ENCODE measurements at places on chromosomes 5 and 9. TPM values are rescaled to one million over a fixed set of nuclear protein-coding genes. Genes with fewer than 3 reads are reported as not detected.

The MUSK gene
- 0.48 TPM for total RNA-seq

The C9orf50 gene
- total RNA-seq, result not detected

- no peak for ATAC-seq
Measured at GRCh38 chr5:112063856-112064255, 306.9 kb upstream of the NREP start.

DNA sequence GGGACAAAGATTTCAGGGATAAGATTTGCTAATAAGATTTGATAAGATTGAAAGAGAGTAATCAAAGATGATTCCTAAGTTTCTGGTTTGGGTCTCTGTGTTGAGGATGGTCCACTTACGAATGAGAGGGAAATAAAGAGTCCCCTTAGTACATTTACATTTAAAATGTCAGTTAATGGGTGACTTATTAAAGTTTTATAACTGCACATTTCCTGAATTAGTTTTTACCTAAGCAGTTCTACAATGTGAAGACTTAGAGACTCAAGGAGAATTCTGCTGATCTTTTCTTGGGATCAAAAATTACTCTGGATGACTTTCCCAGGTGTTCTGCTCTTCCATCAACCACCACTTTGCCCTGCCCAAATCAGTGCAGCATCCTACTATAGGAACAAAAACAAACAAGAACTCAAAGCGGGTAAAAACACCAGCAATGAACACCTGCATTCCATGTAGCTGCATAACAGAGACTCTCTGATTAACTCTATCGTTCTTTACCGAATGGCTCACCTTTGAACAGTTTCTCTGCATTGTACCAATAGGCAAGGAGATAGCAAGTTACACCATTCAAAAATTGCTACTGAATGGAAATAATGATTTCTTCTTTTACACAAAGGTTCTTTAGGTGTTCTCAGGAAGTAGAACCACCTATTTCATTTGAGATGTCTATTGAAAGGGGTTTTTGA lies 65.3 kb downstream of the PRLR start:
- ATAC-seq, result no peak

The ENC1 gene
- total RNA-seq, result 2.6 TPM

The RALGPS1 gene
- 6.8 TPM for total RNA-seq

The PWWP2A gene
- 9.6 TPM for total RNA-seq

DNA sequence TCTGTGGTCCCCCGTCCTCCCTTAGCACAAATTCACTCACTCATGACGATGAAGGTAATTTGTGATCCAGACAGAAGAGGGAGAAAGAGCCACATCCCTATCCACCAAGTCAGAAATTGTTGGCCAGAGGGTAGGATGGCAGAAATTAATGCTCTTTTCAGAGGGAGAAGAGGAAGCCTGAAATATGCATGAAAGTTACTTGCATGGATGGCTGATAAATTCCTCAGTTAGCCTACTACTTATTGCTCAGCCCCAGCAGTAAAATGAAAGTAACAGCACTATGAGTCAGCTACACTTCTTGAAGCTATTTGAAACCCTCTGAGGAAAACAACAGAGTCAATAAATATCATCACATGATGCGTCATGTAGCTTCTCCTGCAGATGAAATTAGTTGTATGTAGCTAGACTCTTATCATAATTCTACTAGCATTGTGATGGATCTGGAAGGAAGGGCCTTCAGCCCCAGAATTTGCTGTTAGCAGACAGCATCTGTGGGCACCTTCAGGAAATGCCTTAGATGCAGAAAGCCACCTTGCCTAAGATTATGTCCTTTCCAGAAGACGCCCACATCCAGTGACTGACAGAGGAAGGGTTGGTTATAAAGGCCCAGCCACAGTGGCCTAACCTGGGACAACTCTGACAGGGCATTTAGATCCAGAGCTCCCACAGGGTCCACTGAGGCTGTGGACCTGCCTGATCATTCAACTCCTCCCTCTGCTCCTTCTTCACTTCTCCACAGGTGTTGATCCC lies 81.2 kb upstream of the CCDC112 start:
- peak; percentile 57 for ATAC-seq

DNA sequence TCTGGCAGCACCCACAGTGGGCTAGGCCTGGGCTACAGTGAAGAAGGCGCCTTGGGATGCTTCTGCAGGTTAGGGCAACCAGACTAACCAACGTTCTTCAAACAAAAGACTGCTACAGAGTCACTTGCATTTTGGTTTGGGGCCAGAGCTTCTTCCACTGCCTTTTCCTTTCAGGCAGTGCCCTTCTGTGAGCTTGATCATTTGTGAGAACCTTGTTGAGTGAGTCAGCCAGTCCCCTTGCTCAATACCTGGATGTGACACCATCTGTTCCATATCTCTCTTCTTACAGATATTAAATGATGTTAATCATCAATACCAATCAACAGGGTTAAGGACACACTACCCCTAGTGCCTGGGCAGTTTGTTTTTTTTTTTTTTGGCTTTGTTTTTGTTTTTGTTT lies 46.5 kb upstream of the VDAC1 start:
- ATAC-seq, result peak; percentile 12

GRCh38 chr5:171840711-171841522 lies 55.3 kb downstream of the SMIM23 start:
- no peak for ATAC-seq

DNA sequence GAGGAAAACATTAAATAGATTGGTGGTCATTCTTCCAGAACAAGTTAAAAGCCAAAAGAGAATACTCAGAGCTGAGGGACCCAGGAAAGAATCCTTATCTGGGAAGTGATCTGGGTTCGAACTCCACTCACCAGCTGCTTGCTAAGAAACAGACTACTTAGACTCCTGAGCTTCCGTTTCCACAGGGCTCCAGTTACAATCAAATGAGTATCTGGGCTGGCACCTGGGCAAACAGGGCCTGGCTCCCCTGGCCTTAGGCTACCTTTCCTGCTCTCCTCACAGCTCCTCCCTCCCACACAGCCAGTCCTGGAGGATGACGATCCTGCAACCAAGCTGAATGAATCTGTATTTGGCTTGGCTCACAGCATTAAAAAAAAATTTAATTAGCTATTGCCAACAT lies 2.5 kb downstream of the MAPK9 start:
- ATAC-seq, result no peak

GRCh38 chr5:72468606-72469005 lies 38.6 kb downstream of the ZNF366 start:
- ATAC-seq, result no peak
